ENCODE measurements at places on chromosomes 4 and X.
A peak's percentile ranks its signal among the peaks of the same experiment; 100 is the strongest.

DNA sequence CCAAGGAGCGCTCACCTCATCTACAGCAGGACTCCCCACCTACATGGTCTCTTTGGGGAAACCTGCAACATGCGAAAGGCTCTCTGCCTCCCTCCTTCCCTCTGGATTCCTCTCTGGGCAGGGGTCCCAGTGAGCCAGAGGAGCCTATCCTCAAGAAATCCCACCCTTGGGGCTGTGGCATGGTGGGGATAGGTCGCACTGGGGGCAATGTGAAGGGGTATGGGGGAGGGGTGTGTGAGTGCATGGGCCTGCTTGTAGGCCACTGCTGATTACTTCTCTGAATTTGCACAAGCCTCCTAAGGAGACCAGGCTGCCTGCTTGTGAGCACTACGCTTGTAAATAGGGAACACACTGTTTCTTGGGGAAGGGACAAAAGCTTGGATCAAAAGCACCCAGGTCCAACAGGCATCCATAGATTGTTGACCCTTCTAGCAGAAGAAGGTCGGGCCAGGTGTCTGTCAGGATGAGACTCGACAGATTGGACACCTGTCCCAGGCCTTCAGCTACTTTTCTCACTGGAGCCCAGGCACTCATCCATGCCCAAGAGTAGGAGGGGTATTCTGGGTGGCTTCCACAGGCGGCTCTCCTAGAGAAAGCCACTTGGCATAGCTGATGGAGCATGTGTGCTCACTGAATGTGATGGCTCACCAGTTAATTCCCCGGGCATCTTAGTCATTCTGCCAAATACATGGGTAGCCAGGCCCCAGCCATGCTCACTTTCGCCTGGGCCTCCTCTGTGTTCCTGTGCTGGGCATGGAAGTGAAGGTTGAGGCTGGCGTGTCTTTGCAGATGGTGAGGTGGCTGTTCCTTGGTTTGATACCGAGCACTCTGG lies 75.0 kb downstream of the NBDY start:
- DNase-seq, result no peak

- no peak for DNase-seq
These were observed 52.1 kb downstream of the PWWP3B start for GRCh38 chrX:106220177-106220576.

GRCh38 chr4:108172231-108172752 lies 3.6 kb upstream of the LEF1 start:
- peak; percentile 60 for DNase-seq

- no peak for DNase-seq
These were observed 11.2 kb upstream of the SPARCL1 start for GRCh38 chr4:87540146-87541058.

- no peak for DNase-seq
These were observed 107.5 kb upstream of the GALNT7 start for GRCh38 chr4:173061160-173061559.

DNA sequence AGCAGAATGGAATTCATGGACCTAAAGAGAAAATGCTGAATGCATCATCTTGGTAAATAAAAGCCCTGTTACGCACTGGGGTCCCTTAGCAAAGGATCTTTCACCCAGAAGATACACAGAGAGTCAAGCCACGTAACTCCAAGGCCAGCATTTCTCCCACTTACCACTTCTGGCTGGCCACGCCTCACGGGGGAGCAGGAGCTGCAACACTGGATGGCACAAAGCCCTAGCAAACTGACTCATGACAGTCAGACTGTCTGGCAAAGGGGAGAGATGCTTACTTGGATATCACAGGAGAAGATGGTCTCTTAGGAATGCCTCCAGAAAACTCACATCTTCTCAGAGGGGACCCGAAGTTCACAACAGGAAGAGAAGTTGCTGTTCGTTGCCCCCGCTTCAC lies 51.4 kb upstream of the BCLAF3 start:
- DNase-seq, result no peak

- peak; percentile 56 for DNase-seq
These were observed 8.4 kb downstream of the UBE2K start for GRCh38 chr4:39706334-39706733.

DNA sequence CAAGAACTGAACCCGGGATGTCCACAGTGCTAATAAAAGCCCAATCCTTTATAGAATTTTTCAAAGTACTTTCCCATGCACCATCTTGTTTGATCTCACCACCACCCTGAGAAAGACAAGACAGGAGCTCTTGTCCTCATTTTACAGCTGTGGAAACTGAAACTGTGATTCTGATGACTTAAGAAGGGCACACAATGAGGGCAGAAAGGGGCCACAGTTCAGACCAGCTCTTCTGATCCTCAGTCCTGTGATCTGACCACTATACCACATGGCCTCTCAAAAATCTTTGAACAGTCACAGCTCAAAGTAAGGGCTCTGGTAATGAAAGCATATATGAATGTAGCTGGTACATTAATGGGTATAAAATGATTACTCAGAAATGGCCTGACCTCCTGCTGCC lies 127.3 kb upstream of the CPEB2 start:
- no peak for DNase-seq

GRCh38 chr4:109803924-109804571 lies 2.2 kb upstream of the CFI start:
- DNase-seq, result peak; percentile 43

DNA sequence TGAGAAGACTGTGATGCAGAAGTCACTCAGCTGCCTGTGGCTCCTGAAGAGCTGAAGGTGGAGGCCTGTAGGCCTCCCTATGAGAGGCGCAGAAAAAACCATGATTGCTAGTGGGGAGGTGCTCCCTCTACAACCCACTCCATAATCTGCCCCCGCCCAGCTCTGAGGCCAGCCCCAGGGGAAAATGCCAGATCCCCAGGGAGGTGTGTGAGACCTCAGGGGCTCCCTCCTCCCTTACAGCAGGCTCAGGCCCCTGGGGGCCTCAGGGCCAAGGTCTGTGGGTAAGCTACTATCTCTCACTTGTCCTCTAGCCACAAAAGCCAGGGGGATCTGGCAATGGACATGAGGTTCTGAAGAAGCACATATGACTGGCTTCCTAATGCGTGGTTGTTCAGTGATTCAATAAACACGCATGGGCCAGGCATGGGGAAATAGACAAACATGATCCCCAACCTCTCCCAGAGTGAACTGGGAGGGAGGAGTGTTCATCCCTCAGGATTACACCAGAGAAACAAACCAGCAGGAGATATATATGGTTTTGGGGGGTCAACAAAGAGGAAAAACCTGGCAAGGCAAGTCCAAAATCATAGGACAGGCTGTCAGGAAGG lies 51.0 kb upstream of the MTM1 start:
- no peak for DNase-seq

- DNase-seq, result no peak
These were observed 355.1 kb downstream of the PDHA2 start for GRCh38 chr4:96194993-96195392.

- no peak for DNase-seq
These were observed 16.0 kb downstream of the ATP5ME start for GRCh38 chr4:657834-658667.

- no peak for DNase-seq
These were observed 72.4 kb downstream of the SORCS2 start for GRCh38 chr4:7264694-7265093.

- DNase-seq, result no peak
These were observed 63.6 kb downstream of the UPRT start for GRCh38 chrX:75337525-75337924.

- DNase-seq, result no peak
These were observed 159.1 kb upstream of the WDR1 start for GRCh38 chr4:10275696-10276095.

DNA sequence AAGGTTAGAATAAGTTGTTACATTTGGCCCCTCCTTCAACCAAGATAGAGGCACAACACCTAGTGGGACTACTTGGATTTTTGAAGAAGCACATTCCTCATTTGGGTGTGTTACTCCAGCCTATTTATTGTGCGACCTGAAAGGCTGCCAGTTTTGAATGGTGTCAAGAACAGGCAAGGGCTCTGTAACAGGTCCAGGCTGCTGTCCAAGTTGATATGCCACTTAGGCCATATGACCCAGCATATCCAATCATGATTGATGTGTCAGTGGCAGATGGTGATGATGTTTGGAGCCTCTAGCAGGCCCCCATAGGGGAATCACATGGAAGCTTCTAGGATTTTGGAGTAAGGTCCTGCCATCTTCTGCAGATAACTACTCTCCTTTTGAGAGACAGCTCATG lies 35.5 kb upstream of the UGT2B4 start:
- DNase-seq, result no peak

GRCh38 chr4:182569561-182569960 lies 326.4 kb downstream of the TENM3 start:
- DNase-seq, result no peak
